ENCODE measurements at places on chromosomes 16 and 17. TPM values are rescaled to one million over a fixed set of nuclear protein-coding genes. Genes with fewer than 3 reads are reported as not detected.

The TSR3 gene
- 63.3 TPM for total RNA-seq

The SYNRG gene
- total RNA-seq, result 31.1 TPM

The GP1BA gene
- total RNA-seq, result not detected

The HOXB3 gene
- not detected for total RNA-seq

The OR2C1 gene
- total RNA-seq, result not detected

The SHBG gene
- 1.4 TPM for total RNA-seq

- no peak overlapping the region for H3K4me3 ChIP-seq
- DNase-seq, result no peak
- no peak overlapping the region for H3K27ac ChIP-seq
- H3K27me3 ChIP-seq, result no peaks in the 10 kb centered on the region
- H3K4me1 ChIP-seq, result peaks cover 13% of the 10 kb centered on the region
Measured at GRCh38 chr17:78962345-78962983, 17.3 kb downstream of the LGALS3BP start.

- H3K27ac ChIP-seq, result no peak overlapping the region
- no peaks in the 10 kb centered on the region for H3K36me3 ChIP-seq
- no peaks in the 10 kb centered on the region for H3K4me1 ChIP-seq
- H3K4me3 ChIP-seq, result no peak overlapping the region
- H3K27me3 ChIP-seq, result peaks cover 4% of the 10 kb centered on the region
- DNase-seq, result no peak
Measured at GRCh38 chr16:12881182-12881581, 20.2 kb upstream of the SHISA9 start.

DNA sequence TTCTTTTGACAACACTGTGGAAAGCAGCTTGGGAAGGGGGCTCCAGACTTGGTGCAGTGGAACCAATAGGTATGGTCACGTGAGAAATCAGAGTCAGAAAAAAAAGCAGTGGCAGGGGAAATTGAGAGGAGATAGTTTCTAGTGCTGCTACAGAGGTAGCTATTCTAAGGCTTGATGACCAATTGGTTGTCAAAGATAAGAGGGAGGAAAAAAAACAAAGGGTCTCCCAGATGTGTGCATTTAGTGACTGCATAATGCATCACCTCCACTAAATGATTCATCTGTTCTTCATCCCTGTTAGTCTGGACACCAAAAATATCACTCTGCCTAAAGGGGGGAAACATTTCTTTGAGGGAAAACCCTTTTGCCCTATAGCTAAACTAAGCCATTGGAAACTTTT, 56.5 kb downstream of the PIGL start:
- DNase-seq, result peak; percentile 81
- peak overlapping the region; percentile 84 for H3K27ac ChIP-seq
- no peaks in the 10 kb centered on the region for H3K27me3 ChIP-seq
- no peaks in the 10 kb centered on the region for H3K36me3 ChIP-seq
- peaks cover 14% of the 10 kb centered on the region for H3K4me1 ChIP-seq
- H3K4me3 ChIP-seq, result no peak overlapping the region

GRCh38 chr17:9203771-9204425, 182.6 kb downstream of the NTN1 start:
- H3K27me3 ChIP-seq, result peaks cover 8% of the 10 kb centered on the region
- H3K36me3 ChIP-seq, result no peaks in the 10 kb centered on the region
- no peak overlapping the region for H3K4me3 ChIP-seq
- no peak for DNase-seq
- no peaks in the 10 kb centered on the region for H3K4me1 ChIP-seq
- H3K27ac ChIP-seq, result no peak overlapping the region

DNA sequence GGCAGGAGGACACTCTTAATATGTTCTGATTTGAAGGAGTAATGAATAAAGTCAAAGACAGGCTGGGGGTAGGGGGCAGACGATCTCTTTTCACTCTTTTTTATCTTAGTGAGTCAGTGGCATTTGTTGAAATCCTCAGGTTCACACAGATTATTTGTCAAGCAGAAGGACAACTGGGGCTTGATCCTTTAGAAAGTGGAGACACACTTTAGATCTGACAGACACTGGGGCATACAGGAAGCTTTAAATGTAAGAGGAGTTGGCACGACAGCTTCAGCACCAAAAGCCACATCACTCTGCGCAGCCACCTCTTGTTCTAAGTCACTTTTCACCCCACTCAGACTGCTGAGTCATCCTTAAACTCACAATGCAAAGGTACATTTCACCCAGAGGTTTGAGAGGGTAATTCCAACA, 121.5 kb downstream of the STXBP4 start:
- H3K27ac ChIP-seq, result no peak overlapping the region
- H3K4me3 ChIP-seq, result no peak overlapping the region
- DNase-seq, result peak; percentile 34
- no peaks in the 10 kb centered on the region for H3K27me3 ChIP-seq
- H3K4me1 ChIP-seq, result peaks cover 9% of the 10 kb centered on the region

DNA sequence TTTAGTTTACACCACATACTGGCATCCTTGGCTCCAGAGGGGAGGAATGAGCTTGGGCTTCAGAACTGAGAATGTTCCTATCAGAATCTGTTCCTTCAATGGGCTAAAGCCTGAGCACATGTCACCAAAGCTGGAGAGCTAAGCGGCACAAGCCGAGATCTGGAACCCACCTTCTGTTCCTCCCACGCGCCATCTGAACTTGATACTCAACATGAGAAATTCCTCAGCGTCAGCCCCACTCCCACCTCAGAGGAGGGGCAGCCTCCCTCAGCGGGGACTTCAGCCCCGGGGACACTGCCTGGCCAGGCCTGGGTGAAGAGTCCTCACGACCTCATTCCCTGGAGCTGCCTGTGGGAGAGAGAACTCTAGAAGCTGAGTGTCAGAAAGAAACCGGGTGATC, 22.8 kb upstream of the SLC47A1 start:
- no peak overlapping the region for H3K27ac ChIP-seq

GRCh38 chr17:5110816-5111215, 862 bp downstream of the ZNF232 start:
- H3K27me3 ChIP-seq, result peaks cover 5% of the 10 kb centered on the region
- peak overlapping the region; percentile 71 for H3K4me3 ChIP-seq
- H3K36me3 ChIP-seq, result peaks cover 8% of the 10 kb centered on the region
- no peak for DNase-seq

- no peak overlapping the region for H3K27ac ChIP-seq
- peaks cover 39% of the 10 kb centered on the region for H3K4me1 ChIP-seq
- no peaks in the 10 kb centered on the region for H3K27me3 ChIP-seq
- DNase-seq, result no peak
- H3K36me3 ChIP-seq, result no peaks in the 10 kb centered on the region
Measured at GRCh38 chr17:67489273-67489672, 112.2 kb downstream of the PITPNC1 start.

DNA sequence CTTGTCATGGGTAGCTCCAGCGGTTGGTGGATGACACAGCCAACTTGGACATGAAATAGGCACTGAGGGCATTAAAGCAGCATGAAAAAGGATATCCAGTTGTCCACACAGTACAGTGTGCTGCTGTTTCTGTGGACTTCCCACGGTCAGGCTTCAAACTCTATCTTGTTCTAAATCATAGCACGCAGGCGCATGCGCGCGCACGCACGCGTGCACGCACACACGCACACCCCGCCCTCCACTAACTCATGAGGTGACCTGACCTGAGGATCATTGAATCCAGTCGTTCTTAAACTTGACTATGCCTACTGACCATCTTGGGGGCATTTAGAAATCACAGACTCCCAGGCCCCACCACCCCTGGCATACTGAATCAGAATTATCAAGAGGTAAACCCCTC, 361.4 kb downstream of the CA10 start:
- DNase-seq, result no peak
- no peaks in the 10 kb centered on the region for H3K4me1 ChIP-seq
- no peak overlapping the region for H3K27ac ChIP-seq
- no peaks in the 10 kb centered on the region for H3K27me3 ChIP-seq

GRCh38 chr17:77466596-77467223, 325.9 kb downstream of the SEC14L1 start:
- no peak overlapping the region for H3K4me3 ChIP-seq
- H3K27me3 ChIP-seq, result no peaks in the 10 kb centered on the region
- no peak for DNase-seq
- H3K36me3 ChIP-seq, result no peaks in the 10 kb centered on the region

DNA sequence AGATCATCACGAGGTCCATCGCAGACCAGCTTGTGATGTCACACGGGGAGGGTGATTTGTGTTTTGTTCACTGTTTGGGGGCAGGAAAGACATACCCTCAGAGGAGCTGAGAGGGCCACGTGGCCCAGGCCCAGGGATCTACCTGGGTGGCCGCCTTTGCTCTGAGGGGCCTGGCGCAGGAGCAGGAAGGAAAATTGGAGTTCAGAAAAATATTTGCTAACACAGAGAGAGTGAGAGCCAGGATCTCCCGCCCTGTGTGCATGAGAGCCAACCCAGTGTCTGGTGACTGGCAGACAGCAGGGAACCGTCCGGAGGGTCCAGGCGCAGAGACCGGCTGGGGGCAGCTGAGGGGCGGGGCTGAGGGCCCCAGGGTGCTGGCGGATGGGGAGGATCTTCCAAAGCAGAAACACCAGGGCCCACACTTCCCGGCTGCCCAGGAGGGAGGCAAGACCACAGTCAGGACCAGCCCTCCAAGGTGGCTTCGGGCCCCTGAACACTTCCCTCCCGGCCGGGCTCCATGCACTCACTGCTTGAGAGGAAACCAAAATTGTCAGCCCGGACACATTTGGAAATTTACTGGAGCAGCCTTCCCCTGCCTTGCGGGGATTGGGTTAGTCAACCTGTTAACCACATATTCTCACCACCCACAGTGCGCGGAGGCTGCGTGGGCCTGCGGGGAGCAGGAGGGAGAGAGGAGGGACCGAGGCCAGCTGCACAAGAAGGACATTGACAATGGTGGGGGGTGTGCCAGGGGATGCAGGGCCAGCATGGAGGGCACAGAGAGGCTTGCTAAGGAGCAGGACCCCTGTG, 52.6 kb downstream of the RBFOX3 start:
- no peak for DNase-seq
- no peaks in the 10 kb centered on the region for H3K36me3 ChIP-seq

GRCh38 chr17:8922451-8922850, 43.1 kb downstream of the PIK3R5 start:
- H3K36me3 ChIP-seq, result no peaks in the 10 kb centered on the region
- no peak overlapping the region for H3K4me3 ChIP-seq
- H3K27ac ChIP-seq, result peak overlapping the region; percentile 61
- no peaks in the 10 kb centered on the region for H3K27me3 ChIP-seq
- H3K4me1 ChIP-seq, result peaks cover 12% of the 10 kb centered on the region

DNA sequence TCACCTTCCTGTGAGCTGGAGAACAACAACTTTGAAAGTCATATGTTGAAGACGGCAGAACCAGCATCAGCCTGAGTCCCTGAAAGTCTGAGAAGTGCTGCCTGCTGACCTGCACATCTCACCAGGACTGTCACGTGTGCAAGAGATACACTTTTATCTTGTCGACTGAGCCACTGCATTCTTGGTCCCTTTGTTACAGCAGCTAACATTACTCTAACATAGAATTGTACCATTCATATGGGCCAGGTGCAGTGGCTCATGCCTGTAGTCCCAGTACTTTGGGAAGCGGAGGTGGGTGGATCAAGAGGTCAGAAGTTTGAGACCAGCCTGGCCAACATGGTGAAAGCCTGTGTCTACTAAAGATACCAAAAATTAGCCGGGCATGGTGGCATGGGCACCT, 40.1 kb downstream of the MARCHF10 start:
- no peak overlapping the region for H3K27ac ChIP-seq
- no peaks in the 10 kb centered on the region for H3K4me1 ChIP-seq
- no peak overlapping the region for H3K4me3 ChIP-seq
- H3K27me3 ChIP-seq, result no peaks in the 10 kb centered on the region

DNA sequence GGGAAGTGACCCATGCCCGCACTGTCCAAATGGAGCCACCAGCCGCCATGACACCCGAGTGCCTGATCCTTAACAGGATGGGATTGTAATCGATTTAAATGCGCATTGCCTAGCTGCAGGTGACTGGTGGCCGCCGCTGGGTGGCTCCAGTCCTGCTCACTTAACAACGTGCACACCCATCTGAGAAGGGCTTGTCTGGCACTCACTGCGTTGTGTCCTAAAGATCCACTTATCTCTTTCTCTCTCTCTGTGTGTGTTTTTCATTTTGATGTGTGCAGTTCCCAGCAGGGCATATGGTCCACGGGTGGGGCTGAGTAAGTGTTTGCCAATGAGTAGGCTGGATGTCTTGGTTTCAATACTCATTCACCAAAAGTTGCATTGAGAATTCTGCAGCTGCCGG, 80.6 kb downstream of the IRF8 start:
- DNase-seq, result no peak
- H3K4me1 ChIP-seq, result no peaks in the 10 kb centered on the region
- H3K27me3 ChIP-seq, result peaks cover 44% of the 10 kb centered on the region
- no peak overlapping the region for H3K27ac ChIP-seq
- no peak overlapping the region for H3K4me3 ChIP-seq
- no peaks in the 10 kb centered on the region for H3K36me3 ChIP-seq

DNA sequence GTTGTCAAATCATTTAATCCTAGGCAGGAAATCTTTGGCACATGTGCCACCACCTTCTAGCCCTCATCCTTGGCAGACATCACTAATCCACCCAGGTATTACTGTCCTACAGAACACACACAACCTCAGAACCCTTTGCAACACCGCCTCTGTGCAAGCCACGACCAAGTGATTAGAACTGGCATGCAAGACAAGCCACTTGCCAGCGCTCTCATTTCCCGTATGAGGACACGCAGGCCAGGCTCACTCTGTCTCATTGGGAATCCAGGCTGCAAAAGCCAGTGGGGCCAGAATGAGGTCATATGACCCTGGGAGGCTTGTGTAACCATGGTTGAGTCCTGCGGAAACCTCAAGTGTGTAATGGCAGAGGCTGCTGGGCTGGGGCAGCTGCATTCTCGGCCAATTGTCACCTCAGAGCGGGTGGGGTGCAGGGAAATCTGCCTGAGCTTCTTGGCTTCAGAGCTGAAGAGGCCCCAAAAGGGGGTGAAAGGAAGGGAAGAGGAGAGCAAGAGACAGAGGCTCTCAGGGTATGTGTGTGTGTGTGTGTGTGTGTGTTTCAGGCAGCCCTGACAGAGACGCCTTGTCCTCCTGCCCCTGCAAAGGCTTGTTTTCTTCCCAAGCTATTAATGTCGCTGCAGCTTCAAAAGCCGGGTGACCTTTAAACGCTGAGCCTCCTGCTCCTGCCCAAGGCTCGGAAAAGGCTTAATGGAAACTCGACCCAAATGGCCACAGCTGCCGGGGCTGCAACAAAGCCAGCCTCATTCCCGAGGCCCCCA, 43.2 kb upstream of the MRPS23 start:
- no peaks in the 10 kb centered on the region for H3K36me3 ChIP-seq
- H3K4me1 ChIP-seq, result peaks cover 47% of the 10 kb centered on the region
- H3K4me3 ChIP-seq, result peak overlapping the region; percentile 14
- no peaks in the 10 kb centered on the region for H3K27me3 ChIP-seq
- peak overlapping the region; percentile 92 for H3K27ac ChIP-seq

- peaks cover 15% of the 10 kb centered on the region for H3K4me1 ChIP-seq
- peaks cover 25% of the 10 kb centered on the region for H3K27me3 ChIP-seq
- no peak for DNase-seq
- H3K27ac ChIP-seq, result no peak overlapping the region
- H3K36me3 ChIP-seq, result no peaks in the 10 kb centered on the region
- H3K4me3 ChIP-seq, result peak overlapping the region; percentile 55
Measured at GRCh38 chr17:76585033-76585648, 519 bp downstream of the ST6GALNAC2 start.

Measured in astrocyte (in vitro differentiated cells and primary cell).